ENCODE measurements at places on chromosomes 16 and 17.
A peak's percentile ranks its signal among the peaks of the same experiment; 100 is the strongest.

DNA sequence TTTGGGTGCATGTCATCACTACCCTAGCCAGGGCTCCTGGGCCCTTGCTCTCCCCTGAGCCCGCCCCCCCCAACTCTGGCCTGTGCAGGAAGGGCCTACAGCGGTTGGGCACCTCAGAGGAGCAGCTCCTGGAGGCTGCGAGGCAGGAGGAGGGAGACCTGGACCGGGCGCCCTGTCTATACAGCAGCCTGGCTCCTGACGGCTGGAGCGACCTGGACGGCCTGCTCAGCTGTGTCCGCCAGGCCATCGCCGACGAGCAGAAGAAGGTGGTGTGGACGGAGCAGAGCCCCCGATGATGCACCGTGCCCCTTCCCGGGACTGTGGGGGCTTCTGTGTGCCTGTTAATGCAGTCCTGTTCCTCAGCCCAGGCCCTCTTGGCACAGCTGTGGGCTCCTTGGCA lies 12.1 kb downstream of the SGSH start:
- no peak for DNase-seq

DNA sequence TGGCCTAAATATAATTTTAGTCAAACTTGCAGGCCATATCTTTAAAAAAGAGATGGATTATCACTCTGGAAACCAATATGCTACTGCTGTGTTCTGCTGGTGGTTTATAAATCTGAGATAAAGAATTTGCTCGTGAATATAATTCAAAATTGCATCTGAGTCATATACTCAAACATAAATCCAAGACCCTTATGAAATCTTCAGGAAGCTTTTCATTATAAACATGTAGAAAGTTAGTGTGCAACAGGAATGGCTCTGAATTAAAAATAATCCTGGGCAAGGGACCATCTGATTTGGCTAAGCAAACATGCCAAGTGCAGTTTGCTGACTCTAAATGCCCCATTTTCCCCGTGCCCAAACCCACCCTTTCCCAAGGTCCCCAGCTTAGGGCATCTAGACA lies 57.3 kb downstream of the TEX2 start:
- DNase-seq, result no peak

GRCh38 chr17:79996291-79996690 lies 39.4 kb downstream of the TBC1D16 start:
- no peak for DNase-seq

GRCh38 chr16:22765479-22765878 lies 48.5 kb upstream of the HS3ST2 start:
- DNase-seq, result no peak

DNA sequence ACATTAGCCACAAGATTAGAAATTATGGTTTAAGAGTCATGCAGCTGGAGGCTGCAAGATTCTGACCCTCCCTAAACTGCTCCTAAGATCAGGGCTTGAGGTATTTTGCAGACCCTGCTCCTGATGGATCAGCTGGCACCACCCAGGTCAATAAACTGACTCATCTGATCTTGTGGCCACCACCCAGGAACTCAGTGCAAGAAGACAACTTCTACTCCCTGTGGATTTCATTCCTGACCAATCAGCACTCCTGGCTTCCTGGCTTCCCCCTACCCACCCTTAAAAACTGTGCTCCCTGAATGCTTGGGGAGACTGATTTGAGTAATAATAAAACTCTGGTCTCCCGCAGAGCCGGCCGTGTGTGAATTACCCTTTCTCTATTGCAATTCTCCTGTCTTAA lies 25.0 kb upstream of the MILR1 start:
- no peak for DNase-seq

- no peak for DNase-seq
Measured at GRCh38 chr16:13631213-13631767, 288.7 kb upstream of the ERCC4 start.

DNA sequence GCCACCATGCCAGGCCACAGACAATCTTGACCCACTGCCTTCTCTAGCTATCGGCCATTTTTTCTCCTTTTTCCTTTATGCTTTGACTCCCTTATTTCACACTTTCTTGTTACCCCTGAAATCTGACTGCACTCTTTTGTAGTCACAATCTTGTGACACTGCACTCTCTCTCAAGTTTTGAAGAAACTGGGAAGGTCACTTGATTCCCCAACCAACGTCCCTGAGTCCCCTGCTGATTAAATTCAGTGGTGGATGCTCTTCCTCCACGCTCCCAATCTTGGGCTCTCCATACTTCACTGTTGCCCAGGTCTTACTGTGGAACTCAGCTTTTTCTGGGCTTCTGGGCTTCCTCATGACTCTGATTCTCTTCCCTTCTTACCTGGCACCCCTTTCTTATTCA lies 33.9 kb downstream of the PECAM1 start:
- DNase-seq, result no peak

DNA sequence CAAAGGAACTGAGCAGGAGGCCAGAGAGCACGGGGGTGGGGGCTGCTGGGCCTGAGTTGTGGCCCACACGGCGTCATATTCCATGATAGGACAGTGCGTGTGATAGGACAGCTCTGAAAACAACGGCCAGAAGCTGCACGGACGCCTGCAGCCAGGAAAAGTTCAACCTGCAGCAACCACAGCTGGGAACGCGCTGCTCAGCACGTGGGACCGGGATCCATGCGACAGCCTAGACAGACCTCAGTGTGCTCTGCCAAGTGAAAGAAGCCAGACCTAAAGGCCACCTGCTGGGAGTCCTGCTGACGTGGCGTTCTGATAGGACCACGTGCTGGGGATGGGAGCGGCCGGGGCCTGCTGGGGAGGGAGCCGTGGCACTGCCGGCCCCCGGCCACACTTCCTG lies 21.6 kb downstream of the CTU2 start:
- DNase-seq, result no peak

DNA sequence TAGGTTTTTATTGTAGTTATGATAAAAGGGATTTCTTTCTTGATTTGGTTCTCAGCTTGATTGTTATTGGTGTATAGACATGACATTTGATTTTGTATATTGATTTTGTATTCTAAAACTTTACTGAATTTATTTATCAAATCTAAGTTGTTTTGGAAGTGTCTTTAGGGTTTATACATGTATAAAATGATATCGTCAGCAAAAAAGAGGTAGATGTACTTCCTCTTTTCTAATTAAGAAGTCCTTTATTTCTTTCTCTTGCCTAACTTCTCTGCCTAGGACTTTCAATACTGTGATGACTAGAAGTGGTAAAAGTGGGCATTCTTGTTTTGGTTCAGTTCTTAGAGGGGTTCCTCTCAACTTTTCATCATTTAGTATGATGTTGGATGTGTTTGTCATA lies 487.3 kb upstream of the KIF2B start:
- no peak for DNase-seq

DNA sequence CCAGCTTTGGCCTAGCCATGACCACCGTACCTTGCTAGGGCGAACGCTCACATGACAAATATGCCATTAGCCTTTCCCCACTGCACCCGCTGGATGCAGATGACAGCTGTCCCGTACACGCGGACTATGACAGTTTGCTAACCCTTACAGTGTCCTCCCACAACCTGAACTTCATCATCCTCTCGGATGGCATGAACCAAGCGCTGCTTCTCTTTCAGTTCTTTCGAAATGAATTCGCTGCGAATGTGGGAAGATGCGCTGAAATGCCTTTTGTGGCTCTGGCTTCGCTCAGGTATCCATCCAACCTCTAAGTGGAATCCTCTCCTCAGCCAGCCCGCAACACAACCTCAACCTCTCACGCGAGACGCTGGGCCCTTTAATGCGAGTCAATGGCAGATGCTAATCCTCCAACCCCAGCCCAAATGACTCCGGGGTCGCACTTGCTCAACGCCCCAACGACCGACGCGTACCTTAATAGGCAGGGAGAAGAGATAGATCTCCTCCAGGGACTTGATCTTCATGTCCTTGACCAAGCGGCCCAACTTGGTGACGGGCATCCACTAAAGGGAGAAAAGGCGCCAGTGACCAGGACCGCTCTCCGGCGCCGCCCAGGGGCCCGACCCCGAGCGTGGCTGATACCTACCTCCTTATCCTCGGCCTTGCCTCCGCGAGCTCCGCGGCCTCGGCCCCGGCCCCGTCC lies 670 bp downstream of the RPS2 start:
- no peak for DNase-seq

DNA sequence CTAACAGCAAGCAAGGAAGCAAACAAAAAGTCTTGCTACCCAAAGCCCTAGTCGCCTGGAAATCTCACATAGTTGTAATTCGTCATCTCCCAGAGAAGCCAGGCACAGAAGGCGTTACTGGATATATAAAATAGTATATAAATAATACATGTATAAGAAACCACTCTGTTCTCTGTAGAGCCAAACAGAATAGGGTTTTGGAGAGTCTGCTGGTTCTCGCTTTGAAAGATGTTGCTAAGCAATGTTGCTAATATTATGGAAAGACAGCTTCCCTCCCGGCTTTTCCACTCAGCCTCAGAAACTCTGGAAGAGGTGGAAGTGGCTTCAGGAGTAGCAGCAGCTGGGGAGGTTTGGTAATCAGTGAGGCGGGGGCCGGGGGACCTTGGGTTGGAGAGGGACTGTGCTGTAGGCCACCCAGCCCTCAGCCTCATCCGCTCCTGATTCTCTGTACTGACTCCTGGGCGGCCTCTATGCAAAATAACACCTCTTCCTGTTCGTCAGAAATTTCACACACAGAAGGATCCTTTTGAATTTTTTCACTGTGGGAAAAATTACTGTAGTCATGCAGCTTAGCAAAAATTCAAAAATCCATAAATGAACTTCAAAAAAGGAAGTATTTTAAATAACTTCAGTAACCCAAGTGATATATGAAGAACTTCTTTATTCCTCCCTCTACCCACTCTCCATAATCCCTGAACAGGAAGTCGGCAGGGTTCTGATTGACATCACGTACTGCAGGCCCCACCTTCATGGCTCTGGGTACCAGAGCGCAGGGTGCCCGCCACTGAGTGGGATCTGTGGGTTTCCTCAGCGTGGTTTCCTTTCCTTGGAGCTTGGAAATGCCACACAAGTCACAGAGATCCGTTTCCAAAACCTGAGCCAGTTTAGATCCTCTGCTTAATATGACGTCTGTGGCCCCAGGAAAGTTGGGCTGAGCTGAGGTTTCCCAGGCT lies 51.4 kb downstream of the RAP1GAP2 start:
- no peak for DNase-seq

GRCh38 chr17:71870546-71870862 lies 250.3 kb upstream of the SOX9 start:
- no peak for DNase-seq

- no peak for DNase-seq
Measured at GRCh38 chr16:27681681-27682080, 131.7 kb downstream of the KATNIP start.

DNA sequence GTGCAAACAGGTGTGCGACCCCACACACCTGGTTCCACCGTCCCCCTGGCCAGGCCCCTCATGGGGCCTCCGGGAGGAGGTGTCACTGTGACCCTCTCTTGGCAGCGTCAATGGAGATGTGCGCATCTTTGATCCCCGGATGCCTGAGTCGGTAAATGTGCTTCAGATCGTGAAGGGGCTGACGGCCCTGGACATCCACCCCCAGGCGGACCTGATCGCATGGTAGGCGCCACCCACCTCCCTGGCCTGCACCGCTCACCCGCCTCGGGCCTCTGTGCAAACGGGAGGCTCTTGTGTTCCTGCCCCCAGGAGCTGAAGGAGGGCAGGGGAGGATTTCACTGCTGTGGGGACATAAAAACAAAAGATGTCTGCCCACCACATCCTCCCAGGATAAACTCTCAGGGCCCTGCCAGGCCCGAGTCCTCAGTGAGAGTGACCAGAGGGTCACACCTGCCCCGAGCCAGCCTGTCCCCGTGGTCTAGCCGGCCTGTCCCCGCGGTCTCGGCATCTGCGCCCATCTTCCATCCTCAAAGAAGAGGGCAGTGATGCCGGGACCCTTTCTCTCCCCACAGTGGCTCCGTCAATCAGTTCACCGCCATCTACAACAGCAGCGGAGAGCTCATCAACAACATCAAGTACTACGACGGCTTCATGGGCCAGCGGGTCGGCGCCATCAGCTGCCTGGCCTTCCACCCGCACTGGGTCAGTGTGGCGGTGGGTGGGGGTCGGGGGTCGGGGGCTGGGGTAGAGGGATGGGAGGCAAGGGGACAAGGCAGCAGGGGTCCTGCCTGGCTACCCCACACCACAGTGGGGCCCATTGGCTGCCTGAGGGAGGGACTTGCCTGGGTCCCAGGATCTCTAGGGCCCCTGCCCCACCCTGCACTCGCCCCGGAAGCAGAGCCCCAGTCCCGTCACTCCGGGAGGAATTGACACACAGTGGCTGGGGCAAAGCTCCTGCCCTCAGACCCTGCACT lies 29.0 kb upstream of the CHMP6 start:
- no peak for DNase-seq

GRCh38 chr17:65684631-65685030 lies 123.2 kb upstream of the AXIN2 start:
- no peak for DNase-seq

GRCh38 chr16:84703681-84704080 lies 3.9 kb downstream of the USP10 start:
- DNase-seq, result no peak

- DNase-seq, result no peak
Measured at GRCh38 chr17:82244413-82245133, 15.7 kb downstream of the SLC16A3 start.

DNA sequence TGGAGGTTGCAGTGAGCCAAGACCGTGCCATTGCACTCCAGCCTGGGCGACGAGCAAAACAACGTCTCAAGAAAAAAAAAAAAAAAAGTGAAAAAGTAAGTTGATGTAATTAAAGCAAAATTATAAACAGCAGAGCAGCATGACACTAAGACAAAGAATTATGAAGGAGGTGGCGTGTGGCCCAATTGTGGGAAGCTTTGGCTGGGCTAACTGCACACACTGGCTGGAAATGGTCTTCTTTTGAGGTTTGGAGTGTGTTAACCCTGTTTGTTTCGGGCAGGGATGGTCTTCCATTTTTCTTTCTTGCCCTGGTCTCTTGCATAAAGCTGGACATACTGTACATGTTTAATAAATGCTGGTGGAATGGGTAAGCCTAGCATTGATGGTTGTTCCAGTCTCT lies 54.8 kb downstream of the RAP1GAP2 start:
- DNase-seq, result no peak

- no peak for DNase-seq
Measured at GRCh38 chr17:82927311-82927660, 87.5 kb upstream of the ZNF750 start.

GRCh38 chr16:381789-382717 lies at the start of gene PGAP6:
Gene PGAP6 (minus strand): TSS chr16:381978. CDS start chr16:381821, 157 bp downstream.
- DNase-seq, result peak; percentile 57

DNA sequence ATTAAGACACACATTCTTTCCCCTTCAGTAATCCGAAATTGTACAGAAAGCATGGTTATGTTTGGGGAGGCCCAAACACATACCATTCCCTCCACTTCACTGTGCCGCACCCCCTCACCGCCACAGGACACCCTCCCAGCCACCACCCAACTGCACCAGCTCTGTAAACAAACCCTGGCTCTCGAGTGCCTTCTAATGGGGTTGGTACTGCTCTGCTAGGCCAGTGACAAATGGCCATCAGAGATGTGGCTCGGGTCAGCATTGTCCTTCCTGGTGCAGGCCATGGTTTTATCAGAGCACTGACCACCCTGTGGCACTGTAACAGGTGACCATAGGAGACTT lies 24.0 kb upstream of the SREBF1 start:
- no peak for DNase-seq

Measured in stimulated activated CD8-positive, alpha-beta memory T cell treated with anti-CD3 and anti-CD28 coated beads, Interleukin-12 subunit alpha, Interleukin-12 subunit beta, amount 100 ng/mL, for 1 hour (primary cell).